Activated gamma-delta T cell (primary cell): ENCODE measurements at places on chromosomes 3 and 15.

DNA sequence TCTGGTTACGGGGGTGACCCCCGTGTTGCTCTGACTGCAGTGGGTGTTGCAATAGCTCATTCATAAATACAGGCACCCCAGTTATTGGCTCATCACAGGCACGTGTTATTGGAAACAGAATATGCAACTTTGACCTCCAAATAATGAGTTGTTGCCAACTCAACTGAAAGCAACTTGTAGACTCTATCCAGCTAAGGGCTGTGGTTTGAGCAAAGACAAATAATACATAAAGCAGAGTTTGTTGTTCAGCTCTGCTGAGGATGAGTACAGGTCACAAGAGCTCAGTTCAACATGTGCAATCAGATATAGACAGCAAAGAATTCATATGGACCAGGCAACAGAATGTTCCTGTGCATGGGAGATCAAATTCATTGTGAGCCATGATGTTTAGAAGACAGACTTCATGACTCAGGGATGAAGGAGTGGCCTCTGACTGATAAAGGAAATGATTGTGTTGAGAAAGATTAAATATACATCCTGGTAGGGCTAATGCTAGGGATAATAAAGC is 87.6 kb upstream of the LRIG1 start:
- DNase-seq = no peak

DNA sequence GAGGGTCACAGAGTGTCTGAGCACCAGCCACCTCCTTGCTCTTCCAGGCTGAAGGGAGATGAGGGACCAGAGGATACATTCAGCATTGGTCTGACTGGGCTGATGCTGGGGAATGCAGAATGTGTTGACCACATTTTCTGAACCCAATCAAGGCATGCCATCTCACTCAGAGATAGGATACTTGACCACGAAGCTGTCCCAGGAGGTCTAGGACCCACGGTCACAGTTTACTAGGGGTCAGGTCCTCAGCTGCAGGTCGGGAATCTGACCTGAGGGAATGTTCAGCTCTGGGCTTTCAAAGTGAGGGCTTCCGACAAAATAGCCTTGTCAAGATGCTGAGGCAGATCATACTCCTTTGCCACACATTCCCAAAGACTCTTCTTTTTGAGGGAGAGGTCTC is 19.6 kb downstream of the PLA2G4E start:
- no peak for DNase-seq

GRCh38 chr3:56060521-56061278 is 407.6 kb downstream of the ERC2 start:
- no peak for DNase-seq

DNA sequence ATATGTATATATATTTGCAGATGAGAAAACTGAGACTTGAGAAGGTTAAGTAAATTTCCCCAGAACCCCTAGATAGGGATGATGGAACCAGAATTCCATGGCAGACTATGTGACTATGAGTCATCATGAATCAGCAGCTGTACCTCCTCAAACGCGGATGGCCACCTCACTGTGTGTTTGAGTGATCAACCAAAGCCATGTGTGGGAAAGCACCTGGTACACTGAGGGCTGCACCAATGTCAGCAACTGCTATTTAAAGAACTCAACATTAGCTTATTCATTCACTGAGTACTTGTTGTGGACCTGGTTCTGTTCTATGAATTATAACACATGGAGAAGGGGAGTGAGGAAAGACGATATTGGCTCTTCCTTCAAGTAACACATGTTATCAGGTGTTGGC is 377.0 kb downstream of the GAP43 start:
- no peak for DNase-seq

- DNase-seq = no peak
Observed at GRCh38 chr15:45180201-45180600, 7.6 kb downstream of the SHF start.

GRCh38 chr15:45307230-45307924 is 55.3 kb downstream of the SLC28A2 start:
- no peak for DNase-seq

DNA sequence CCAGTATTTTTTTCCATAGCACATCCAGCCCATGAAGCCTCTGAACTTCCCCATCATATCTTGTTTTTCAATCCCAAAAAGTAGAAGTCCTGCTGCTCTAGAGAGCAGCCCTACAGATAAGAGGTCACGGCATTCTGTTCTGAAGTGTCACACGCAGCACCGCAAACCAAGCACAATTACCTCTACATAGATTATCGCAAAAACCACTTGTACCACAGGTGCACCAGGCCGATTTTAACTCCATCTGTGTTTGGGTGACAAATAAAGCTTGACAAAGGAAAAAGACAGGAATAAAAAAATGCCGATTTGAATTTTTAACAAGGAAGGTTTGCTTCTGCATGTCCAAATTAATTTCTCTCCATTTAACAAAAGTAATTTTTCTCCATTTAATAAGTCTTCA is 113.7 kb downstream of the MYO5A start:
- DNase-seq = no peak

- DNase-seq = no peak
Observed at GRCh38 chr3:122183893-122184590, 574 bp downstream of the CASR start.

GRCh38 chr3:154217671-154218070 is 96.5 kb downstream of the ARHGEF26 start:
- no peak for DNase-seq

GRCh38 chr3:184322731-184323487 is 8.5 kb downstream of the EIF4G1 start:
- no peak for DNase-seq

- no peak for DNase-seq
Observed at GRCh38 chr3:15892311-15893227, 94.8 kb upstream of the ANKRD28 start.

DNA sequence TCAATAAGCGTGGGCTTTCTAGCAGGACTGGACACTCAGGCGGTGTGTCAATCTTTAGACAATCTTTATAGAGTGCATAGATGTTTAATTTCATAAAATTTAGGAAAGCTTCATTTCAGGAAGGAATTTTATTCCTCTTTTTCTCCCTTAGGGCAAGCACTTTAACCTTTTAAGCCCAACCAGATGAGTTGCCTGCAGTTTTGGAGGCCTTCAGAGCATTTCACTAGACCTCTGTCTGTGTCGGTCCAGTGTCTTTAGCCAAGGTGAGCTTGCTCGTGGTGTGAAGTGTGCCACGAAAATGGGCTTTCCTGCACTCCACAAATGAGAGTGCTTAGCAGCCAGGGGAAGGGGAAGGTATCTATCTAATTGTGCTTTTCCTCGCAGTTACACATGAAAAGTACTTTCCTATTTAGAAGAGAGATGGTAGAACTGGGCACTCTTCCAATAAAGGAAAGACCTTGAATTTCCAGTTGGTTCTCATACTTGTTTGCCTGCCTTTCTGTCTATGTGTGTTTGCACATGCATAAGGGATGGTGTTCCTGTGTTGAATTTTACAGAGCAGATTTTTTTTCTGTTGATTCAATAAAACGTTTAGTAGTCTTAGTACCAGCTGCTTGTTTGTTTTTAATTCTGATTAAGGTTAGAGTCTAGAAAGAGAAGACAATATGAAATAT is 53.6 kb downstream of the FEZF2 start:
- DNase-seq = no peak

DNA sequence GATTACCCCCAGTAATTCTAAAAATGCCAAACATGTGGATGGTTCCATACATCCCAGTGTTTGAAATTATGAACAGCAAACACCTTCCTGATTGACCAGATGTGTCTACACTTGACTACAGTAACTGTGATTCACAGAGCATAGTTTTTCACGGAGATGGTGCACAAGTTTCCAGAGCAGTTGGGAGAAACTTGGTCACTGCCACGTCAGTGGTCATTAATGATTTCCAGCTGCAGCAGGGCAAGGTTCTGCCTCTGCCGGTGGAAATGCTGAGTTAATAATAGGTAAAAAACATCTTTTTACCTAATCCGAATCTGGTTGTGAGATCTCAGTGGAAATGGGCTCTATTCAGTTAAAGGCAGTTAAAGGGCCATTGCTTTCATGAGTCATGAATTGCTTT is 154.1 kb upstream of the FEZF2 start:
- DNase-seq = no peak

DNA sequence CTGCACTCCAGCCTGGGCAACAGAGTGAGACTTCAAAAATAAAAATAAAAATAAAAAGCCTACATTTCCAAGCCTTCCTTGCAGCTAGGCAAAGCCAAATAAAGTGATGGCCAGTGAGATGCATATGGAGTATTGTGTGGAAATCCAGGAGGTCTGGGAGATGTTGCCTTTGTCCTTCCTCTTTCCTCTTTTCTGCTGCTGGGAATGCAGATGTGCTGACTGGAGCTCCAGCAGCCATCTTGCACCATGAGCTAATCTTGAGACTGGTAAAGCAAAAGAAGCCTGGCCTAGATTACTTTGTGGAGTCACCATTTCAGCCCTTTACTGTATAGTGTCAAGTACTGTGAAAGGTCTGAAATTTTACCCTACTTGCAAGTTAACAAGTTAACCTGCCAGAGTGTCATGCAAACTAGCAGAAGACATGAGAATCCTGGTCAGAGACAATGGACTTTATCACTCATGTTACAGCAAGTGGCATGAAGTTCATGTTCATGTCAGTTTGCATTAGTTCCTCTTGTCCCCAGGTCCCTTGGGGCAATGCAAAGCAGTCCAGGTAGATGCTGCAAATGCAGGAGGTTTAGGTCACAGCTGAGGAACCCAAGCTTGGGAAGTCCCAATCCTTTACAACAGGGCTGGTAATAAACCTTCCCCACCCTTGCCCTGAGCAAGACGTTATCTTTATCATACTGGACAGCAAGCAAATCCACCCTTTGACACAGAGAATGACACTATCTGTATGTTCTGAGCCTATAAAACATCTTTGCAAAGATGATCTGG is 103.1 kb downstream of the TLE3 start:
- DNase-seq = no peak

DNA sequence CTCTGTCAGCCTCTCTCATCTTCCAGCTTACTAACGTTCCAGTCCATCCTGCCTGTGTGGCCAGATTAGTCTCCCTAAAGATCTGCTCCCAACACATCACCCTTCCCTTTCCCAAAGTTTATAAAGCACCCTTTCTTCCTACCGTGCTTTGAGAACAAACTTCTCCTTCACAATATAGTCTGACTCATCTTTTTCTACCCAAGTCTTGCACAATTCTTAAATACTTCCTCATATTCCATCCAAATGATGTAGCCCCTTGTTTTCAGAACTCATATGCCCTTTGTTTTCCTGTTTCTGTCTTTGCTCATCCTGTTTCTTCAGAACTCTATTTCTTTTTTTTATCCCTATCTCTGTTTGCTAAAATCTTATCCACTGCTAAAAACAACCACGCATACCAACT is 326.8 kb downstream of the MFSD1 start:
- DNase-seq = no peak

DNA sequence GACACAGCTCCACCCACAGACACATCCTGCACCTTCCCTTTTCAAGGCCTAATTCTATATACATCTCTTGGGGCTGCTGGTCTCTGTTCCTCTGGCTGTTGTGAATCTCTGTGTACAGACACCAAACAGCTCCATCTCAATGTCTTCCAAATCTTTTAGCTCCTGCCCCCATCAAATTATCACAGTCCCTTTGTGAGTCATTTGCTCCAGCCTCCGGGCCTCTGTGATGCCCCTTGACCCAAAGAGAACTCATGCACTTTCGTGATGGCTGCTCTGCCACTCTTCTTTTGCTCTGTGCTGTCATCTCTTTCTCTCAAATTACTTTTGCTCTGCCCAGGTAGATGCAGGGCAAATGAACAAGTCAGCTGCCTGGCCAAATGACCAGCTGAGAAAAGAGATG is 369.0 kb upstream of the CDIN1 start:
- no peak for DNase-seq

DNA sequence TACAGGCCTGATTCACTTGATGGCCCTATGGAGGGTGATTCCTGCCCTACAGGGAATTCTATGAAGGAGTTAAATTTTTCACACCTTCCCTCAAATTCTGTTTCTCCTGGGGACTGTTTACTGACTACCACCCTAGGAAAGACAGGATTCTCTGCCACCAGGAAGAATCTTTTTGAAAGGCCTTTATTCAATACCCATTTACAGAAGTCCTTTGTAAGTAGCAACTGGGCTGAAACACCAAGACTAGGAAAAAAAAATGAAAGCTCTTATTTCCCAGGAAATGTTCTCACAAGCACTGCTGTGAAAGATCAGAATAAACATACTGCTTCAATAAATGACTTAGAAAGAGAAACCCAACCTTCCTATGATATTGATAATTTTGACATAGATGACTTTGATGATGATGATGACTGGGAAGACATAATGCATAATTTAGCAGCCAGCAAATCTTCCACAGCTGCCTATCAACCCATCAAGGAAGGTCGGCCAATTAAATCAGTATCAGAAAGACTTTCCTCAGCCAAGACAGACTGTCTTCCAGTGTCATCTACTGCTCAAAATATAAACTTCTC is 43.6 kb downstream of the BLM start:
- no peak for DNase-seq

- no peak for DNase-seq
Observed at GRCh38 chr3:128854475-128854874, 24.9 kb upstream of the ACAD9 start.

GRCh38 chr15:81189583-81190283 is 6.9 kb upstream of the IL16 start:
- DNase-seq = no peak

- DNase-seq = no peak
Observed at GRCh38 chr3:155876037-155876436, 5.6 kb downstream of the GMPS start.

- no peak for DNase-seq
Observed at GRCh38 chr3:66302288-66302687, 81.5 kb downstream of the SLC25A26 start.

DNA sequence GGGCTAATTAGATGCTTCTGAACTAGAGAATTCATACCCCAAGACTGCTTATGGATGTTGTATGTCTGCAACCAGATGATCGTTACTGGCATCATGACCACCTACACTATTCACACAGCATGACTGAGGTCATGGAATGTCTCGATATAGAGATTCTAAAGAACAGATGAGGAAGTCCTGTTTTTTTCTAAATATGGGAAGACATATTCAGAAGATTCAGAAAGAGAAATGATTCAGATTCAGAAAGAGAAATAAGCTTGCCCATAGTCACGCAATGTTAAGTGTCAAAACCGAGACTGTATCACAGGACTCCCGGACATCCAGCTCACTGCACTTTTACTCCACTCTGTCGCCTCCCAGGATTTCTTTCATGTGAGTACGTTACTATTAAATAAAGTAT is 136.2 kb downstream of the TPRG1 start:
- no peak for DNase-seq

- DNase-seq = no peak
Observed at GRCh38 chr3:108486941-108487340, 23.5 kb downstream of the MYH15 start.

DNA sequence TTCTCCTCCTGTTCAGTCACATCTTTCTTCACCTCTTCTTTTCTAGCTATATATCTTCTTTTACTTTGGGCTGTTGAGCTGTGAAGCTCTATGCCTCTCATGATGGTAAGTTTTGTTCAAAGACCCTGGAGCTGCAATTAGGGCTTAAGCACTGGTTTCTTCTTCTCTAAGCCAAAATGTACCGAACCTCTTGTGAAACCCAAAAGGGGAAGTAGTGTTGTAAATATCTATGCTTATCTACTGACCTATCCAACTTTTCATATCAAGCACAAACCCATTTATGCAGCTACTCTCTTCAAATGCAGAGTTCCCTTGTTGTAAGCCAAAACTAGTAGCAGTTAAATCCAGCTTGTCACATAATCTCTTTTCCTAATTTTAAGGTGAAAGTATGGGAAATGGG is 123.6 kb upstream of the CD96 start:
- DNase-seq = no peak
